ENCODE measurements at places on chromosomes 6 and 20.
A peak's percentile ranks its signal among the peaks of the same experiment; 100 is the strongest.

- H3K27me3 ChIP-seq = no peaks in the 10 kb centered on the region
- peaks cover 16% of the 10 kb centered on the region for H3K4me1 ChIP-seq
- DNase-seq = no peak
- peak overlapping the region; percentile 89 for H3K4me3 ChIP-seq
- peak overlapping the region; percentile 83 for H3K27ac ChIP-seq
These were observed 44.6 kb downstream of the DPPA5 start for GRCh38 chr6:73309535-73309784.

DNA sequence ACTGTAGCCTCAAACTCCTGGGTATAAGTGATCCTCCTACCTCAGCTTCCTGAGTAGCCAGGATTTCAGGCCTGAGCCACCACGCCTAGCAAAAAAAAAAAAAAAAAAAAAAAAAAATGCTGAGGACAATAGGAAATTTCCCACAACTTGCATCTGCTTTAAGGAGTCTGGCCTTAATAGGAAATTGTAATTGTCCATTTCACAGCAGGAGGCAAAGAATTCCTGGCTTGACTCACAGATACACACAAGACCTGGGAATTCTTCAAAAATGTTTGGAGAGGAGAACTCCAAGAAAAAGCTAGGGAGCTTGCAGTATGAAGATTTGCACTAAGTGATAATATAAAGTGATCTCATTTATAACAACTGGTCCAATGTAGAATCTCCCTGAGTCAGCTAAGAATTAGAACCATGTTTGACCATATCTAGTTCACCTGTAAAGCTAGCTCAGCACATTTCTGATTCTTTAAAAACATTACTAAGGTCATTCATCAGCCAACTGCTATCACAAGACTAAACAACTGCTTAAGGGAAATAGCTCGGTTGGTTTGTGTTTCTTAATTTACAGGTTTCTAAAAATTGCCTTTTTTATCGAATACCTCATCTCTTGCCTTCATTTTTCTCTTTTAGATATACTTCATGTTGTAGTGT lies 80.2 kb upstream of the SLC2A12 start:
- H3K27me3 ChIP-seq = no peaks in the 10 kb centered on the region
- no peak overlapping the region for H3K4me3 ChIP-seq
- no peak overlapping the region for H3K27ac ChIP-seq
- DNase-seq = no peak
- no peaks in the 10 kb centered on the region for H3K4me1 ChIP-seq

DNA sequence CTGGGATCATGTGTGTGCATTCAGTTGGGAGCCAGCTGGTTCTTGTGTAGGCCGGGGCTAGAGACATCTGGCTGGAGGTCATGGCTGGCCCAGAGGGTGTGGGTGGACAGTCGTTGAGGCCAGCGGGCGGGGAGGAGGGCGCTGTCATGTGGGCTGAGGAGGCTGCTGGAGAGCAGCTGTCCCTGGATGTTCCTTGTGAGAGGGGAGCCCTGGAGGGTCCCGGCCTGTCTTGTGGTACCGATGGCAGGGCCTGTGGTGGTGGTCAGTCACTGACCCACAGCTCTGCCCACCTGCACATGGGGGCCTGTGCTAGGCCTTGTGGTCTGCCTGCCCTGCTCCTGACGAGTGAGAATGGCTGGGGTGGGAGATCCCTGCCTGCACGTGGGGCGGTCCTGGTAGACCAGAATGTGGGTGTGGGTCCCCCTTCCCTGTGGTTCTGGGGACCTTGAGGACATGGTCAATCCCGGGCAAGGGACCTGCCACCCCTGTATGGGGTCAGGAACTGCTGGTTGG lies 1.9 kb upstream of the C20orf204 start:
- 0 out of 2 replicates have a peak, but pooled peaks cover 5% of the 10 kb centered on the region for H3K36me3 ChIP-seq
- H3K27ac ChIP-seq = no peak overlapping the region
- H3K4me1 ChIP-seq = 0 out of 2 replicates have a peak, but pooled peaks cover 3% of the 10 kb centered on the region
- no peak overlapping the region for H3K4me3 ChIP-seq
- no peaks in the 10 kb centered on the region for H3K27me3 ChIP-seq
- no peak for DNase-seq

- peaks cover 14% of the 10 kb centered on the region for H3K4me1 ChIP-seq
- no peak for DNase-seq
- no peaks in the 10 kb centered on the region for H3K36me3 ChIP-seq
These were observed 1.5 kb downstream of the TAGAP start for GRCh38 chr6:159043251-159043650.

DNA sequence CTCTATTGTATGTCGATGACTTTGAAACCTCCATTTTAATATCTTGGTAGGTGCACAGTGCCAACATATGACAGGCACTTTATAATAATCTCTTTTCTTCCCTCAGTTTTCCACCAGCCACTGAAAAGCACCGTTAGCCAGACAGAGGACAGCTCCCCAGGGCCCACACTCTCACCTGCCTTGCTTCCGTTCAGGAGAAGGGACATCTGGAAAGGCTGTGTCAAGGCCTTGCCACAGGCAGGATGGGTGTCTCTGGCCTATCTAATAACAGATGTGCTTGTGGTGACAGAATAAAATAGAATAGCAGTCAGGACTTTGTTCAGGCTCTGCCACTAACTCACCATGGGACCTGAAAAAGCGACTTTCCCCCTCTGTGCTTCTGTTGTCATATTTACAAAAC lies 75.5 kb upstream of the CCDC167 start:
- H3K27ac ChIP-seq = no peak overlapping the region
- no peak overlapping the region for H3K4me3 ChIP-seq
- H3K27me3 ChIP-seq = no peaks in the 10 kb centered on the region
- no peak for DNase-seq
- peaks cover 32% of the 10 kb centered on the region for H3K4me1 ChIP-seq
